ENCODE measurements at places on chromosomes 11 and 22. TPM values are rescaled to one million over a fixed set of nuclear protein-coding genes. Genes with fewer than 3 reads are reported as not detected.

The MADD gene
- total RNA-seq, result 23.1 TPM

The VPREB1 gene
- total RNA-seq, result not detected

DNA sequence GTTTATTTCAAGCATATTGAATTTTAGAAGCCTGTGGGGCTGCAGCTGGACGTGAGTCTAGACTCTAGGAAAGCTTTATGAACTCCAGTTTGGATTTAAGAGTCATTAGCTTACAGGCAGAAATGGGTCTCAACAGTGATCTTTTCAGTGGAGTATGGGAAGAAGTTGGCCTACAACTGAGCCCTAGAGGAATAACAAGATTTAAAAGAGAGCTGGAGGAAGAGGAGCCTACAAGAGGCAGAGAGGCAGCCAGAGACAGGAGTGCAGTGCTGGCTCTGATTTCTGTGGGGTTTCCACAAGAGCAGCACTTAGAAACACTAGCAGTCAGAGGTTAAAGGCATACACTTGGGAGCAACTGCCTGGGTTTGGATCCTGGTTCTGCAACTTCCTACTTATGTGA is 17.9 kb downstream of the APOL5 start:
- DNase-seq, result no peak

GRCh38 chr11:8867931-8868631 is 42.9 kb upstream of the AKIP1 start:
- DNase-seq, result no peak

DNA sequence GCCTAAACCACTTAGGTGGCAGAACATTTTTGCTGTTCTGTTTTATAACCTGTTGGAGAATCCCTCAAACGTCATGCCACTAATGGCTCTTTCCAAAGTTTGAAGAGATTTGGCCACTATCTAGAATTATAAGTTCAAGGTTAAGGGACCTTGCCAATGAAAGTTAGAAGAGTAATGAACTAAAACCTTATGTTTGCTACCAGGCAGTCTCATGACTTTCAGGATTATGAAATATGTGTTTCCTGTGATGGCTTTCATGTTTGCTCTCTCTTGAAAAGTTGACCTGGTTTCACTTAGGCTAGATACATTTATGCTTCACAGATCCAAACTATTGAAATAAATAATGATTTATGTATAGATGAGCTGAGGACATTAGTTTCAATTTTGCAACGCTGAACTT is 340.0 kb downstream of the LRRC4C start:
- DNase-seq, result no peak

DNA sequence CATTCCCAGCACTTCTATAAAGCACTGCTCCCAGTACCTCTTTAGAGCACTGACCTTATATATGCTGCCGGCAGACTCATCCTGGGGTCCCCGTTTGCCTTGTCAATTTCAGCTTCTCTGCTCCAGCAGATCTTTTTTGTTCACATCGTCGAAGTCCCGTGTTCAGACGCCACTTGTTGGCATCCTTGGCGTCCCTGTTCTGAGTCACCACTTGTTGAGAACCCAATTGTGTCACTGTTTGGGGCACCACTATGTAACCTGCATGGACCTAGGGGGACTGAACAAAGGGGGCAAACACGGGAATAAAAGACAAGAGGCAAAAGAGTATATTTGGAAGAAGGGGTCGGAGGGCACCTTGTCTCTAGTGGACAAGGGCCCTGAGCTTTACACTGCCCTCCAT is 25.5 kb downstream of the OR10A6 start:
- DNase-seq, result no peak

The LDHAL6A gene
- not detected for total RNA-seq

GRCh38 chr11:36019005-36019596 is 75.2 kb downstream of the LDLRAD3 start:
- no peak for DNase-seq

DNA sequence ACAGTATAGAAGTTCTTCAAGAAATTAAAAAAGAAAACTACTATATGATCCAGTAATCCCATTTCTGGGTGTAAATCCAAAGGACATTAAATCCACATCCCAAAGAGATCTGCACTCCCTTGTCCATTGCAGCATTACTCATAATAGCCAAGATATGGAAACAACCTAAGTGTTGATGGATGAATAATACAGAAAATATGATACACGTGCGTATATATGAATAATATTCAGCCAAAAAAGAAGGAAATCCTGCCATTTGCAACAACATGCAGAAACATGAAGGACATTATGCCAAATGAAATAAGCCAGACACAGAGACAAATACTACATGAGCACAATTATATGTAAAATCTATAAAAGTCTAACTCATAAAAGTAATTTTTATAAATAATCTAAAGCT is 306.3 kb upstream of the ANO3 start:
- no peak for DNase-seq

The APOBEC3G gene
- 1.3 TPM for total RNA-seq

DNA sequence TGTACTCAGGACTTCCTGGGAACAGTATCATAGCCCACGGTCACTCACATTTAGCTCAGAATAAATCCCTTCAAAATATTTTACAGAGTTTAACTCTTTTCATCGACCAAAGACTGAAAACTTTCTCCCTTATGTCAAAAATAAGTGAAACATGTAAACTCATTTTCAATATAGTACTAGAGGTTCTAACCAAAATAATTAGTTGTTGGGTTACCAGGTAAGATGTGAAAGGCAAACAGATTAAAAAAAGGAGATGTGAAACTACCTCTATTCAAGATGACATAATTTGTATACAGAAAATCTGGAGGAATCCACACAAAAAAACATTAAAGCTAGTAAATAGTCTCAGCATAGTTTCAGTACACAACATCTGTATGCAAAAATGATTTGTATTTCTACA is 20.3 kb downstream of the XKR3 start:
- no peak for DNase-seq

- DNase-seq, result no peak
Observed at GRCh38 chr11:87358461-87358860, 320.7 kb downstream of the TMEM135 start.

The DRAP1 gene
- 1,531 TPM for total RNA-seq

GRCh38 chr11:65778901-65779668 is 1.7 kb downstream of the AP5B1 start:
- no peak for DNase-seq

DNA sequence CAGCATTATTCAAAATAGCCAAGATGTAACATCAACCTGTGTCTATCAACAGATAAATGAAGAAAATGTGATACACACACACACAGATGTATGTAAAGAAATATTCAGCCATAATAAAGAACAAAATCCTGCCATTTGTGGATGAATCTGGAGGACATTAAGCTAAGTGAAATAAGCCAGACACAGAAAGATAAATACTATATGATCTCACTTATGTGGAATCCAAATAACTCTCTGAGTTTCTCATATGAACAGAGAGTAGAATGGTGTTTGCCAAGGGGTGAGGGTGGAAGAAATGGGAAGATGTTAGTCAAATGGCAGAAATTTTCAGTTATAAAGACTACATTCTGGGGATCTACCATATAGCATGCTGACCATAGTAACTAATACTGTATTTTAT is 224.2 kb downstream of the GUCY1A2 start:
- DNase-seq, result no peak

The MUC5AC gene
- 0.35 TPM for total RNA-seq

- DNase-seq, result no peak
Observed at GRCh38 chr11:134752964-134753770, 341.1 kb upstream of the B3GAT1 start.

GRCh38 chr22:35191412-35191811 is 65.9 kb upstream of the HMGXB4 start:
- peak; percentile 78 for DNase-seq

The C11orf52 gene
- 8.7 TPM for total RNA-seq

DNA sequence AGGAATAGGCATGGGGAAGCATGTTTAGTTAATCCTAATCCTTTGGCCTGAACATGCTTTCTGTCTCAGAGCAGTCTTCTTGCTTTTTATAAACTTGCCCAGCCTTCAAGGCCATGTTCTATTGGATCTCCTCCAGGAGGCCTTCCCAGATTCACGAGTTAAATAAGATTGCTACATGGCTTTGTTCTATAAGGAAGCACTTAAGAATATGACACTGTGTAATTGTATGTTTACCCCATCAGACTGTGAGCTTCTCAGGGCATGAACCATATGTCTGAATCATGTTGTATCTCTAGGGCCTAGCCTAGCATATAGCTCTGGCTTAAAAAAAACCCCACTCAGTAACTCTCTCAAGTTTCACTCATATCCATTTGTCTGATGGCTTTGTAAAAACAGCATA is 26.4 kb upstream of the UCP3 start:
- peak; percentile 46 for DNase-seq

- DNase-seq, result peak; percentile 55
Observed at GRCh38 chr11:77580712-77581337, 8.9 kb upstream of the AQP11 start.

- no peak for DNase-seq
Observed at GRCh38 chr22:30308518-30309230, 18.1 kb downstream of the TBC1D10A start.

The RRP8 gene
- 16.9 TPM for total RNA-seq

DNA sequence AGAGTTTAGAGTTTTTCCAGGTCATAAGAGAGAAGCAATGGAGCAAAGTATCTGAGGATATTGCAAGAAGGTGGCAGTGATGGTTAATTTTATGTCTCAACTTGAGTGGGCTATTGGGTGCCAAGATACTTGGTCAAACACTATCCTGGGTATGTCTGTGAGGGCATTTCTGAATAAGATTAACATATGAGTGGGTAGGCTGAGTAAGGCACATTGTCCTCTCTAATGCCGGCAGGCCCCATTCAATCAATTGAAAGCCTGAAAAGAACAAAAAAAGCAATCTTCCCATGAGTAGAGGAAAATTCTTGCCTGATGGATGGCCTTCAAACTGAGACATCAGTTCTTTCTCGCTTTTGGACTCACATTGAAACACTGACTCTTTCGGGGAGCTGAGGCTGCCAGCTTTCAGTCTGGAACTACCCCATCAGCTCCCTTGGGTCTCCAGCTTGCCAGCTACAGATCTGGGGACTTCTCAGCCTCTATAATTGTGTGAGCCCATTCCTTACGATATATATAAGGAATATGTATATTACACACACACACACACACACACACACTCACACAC is 228.8 kb downstream of the BUD13 start:
- no peak for DNase-seq

GRCh38 chr11:2923446-2924375 is 5.5 kb downstream of the PHLDA2 start:
- DNase-seq, result no peak

All from PC-3 (cell line).